Activated naive CD8-positive, alpha-beta T cell treated with anti-CD3 and anti-CD28 coated beads, Interleukin-2, amount 10 ng/mL, durations not matched to agents 7 days and 5 days (primary cell): ENCODE measurements at places on chromosomes 6 and 20. TPM values are rescaled to one million over a fixed set of nuclear protein-coding genes. Genes with fewer than 3 reads are reported as not detected.

Gene CYP21A2
- 0.72 TPM for total RNA-seq

Gene ADAM33
- not detected for total RNA-seq

Gene ZNF334
- 2.1 TPM for total RNA-seq

Gene BCAS1
- total RNA-seq = 0.09 TPM

Gene WFDC5
- not detected for total RNA-seq

Gene SHLD1
- total RNA-seq = 8.1 TPM
